ENCODE measurements at places on chromosomes 6 and 20.

DNA sequence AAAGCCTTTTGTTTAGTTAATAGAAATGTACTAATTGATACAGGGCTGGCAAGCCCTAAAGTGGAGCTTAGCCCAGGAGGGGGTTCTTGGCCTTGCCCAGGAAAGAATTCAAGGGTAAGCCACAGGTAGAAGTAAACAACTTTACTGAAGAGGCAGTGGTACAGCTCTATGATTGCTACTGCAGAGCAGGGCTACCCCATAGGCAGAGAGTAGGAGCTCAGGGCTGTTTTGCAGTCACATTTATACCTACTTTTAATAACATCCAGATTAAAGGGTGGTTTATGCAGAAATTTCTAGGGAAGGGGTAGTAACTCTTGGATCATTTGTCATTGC is 680.4 kb upstream of the GJE1 start:
- no peak for DNase-seq

DNA sequence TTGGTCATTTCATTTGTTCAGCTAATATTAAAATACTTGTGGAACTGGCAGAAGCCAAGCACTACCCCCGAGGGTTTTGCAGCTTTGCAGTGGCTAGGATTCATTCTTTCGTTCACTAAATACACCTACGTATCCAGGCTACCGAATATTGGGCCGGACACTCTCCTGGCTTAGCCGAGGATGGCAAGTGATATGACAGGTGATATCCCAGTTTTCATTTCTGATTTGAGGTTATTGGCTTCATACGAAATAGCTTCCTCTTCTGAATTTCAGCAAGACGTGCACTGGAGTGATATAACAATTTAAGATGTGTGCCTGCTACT is 536 bp upstream of the MTFR2 start:
- DNase-seq, result no peak

DNA sequence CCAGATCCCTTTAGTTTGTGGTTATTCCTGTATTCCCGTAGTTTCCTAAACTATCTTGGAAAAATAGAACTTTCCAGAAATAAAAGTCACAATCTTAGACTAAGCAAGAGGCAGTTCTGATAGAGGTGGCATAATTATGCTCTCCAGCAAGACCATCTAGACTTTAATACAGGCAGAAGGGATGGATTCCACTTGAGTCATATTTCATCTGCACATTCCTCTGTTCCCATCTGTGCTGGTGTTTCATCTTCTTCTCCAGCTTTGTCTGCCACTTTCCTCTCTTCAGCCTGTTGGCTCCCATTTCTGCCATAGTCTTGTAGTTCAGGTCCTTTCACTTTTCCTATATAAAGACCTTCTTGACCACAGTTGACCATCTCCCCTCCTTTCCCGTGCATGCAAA is 102.9 kb downstream of the SOBP start:
- no peak for DNase-seq

- DNase-seq, result no peak
These were observed 150.7 kb downstream of the PDSS2 start for GRCh38 chr6:107308677-107309076.

DNA sequence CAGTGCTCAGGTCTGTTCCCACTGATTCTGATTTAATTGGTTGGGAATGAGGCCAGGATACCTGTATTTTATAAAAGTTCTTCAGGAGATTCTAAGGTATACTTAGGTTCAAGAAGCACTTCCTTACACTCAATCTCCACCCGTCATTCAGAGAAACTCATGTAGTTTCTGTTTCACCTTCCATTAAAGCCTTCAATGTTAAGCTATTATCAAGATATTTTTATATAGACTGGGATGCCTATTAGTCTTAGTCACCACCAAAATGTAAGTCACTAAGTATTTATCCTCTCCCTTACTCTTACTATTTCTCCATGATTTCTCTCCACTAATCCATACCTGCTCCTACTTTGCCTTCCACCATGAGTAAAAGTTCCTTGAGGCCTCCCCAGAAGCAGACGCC is 38.1 kb upstream of the GCLC start:
- DNase-seq, result no peak

DNA sequence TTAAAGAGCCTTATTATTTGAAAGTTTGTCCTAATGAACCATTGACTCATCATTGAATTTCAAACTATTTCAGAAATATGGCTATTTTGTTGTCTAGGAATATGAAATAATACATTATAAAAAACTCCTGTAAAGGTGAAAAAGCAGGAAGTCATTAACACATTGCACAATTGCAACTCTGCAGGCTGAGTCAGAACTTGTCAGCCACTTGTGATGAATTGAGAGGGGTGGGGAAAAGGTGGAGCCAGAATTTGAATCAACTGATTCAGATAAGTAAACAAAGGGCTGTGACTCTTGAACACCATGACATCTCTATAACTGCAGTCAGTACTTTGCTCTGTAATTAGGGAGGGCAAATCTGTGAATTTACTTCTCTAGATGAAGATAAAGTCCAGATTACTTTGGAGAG is 6.0 kb downstream of the C6orf141 start:
- no peak for DNase-seq

- DNase-seq, result no peak
These were observed 3.9 kb downstream of the GTF2H5 start for GRCh38 chr6:158172001-158172400.

- no peak for DNase-seq
These were observed 12.1 kb upstream of the MLN start for GRCh38 chr6:33815854-33816253.

GRCh38 chr6:55578537-55579363 is at the start of gene HMGCLL1:
Gene HMGCLL1 (minus strand): TSS chr6:55579192. CDS start chr6:55579055, 137 bp downstream.
- DNase-seq, result no peak

GRCh38 chr20:48535556-48535955 is 292.2 kb downstream of the PREX1 start:
- DNase-seq, result no peak

- DNase-seq, result peak; percentile 4
These were observed 46.5 kb upstream of the SNAP25 start for GRCh38 chr20:10171864-10172751.

DNA sequence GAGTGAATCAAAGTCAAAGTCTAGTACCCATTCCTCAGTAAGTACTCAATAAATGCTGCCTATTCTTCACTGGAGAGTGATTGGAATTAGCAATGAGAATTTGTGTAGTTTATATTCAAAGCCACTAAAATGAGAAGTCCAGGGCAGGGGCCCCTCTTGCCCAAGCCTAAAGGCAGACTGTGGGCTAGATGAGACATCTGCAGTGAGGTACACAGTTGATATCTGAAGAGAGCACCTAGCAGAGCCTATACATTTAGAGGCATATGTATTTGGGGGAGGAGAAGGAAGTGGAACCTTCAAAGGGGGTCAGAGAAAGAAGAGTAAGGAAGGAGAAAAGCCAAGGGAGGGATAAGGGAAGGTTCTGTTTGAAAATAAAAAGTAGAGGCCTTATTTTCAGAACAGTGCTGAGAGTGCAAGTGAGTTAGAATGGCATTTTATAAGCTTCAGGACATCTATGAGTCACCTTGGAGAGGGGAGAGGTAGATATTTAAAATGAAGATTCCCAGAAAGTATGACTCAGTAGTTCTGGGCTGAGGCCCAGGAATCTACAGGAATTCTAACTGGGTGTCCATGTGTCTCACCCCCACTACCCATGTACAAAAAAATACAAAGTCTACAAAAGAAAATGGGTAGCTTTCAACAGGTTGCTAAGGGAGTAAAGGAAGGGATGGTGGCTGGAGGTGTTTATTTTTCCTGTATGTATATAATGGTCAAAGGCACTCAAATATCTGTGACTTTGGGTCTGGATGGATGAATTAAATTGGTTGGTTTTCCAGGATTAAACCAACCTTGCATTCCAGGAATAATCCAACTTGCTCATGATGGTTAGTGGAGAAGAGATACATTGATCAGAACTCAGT is 135.1 kb downstream of the ZFP64 start:
- no peak for DNase-seq

Data from CD8-positive, alpha-beta T cell (primary cell).